ENCODE measurements at places on chromosomes 11 and 22. TPM values are rescaled to one million over a fixed set of nuclear protein-coding genes. Genes with fewer than 3 reads are reported as not detected.

GRCh38 chr22:37982938-37983859, 1.2 kb downstream of the SOX10 start:
- no peak for DNase-seq

GRCh38 chr11:3859373-3859881, 4.0 kb downstream of the STIM1 start:
- DNase-seq: no peak

- DNase-seq: no peak
These were observed 15.0 kb upstream of the LDLRAD3 start for GRCh38 chr11:35928688-35929395.

GRCh38 chr11:104858882-104859775, 39.1 kb downstream of the CASP12 start:
- DNase-seq: no peak

GRCh38 chr11:106309070-106309684, 231.7 kb downstream of the AASDHPPT start:
- no peak for DNase-seq

DNA sequence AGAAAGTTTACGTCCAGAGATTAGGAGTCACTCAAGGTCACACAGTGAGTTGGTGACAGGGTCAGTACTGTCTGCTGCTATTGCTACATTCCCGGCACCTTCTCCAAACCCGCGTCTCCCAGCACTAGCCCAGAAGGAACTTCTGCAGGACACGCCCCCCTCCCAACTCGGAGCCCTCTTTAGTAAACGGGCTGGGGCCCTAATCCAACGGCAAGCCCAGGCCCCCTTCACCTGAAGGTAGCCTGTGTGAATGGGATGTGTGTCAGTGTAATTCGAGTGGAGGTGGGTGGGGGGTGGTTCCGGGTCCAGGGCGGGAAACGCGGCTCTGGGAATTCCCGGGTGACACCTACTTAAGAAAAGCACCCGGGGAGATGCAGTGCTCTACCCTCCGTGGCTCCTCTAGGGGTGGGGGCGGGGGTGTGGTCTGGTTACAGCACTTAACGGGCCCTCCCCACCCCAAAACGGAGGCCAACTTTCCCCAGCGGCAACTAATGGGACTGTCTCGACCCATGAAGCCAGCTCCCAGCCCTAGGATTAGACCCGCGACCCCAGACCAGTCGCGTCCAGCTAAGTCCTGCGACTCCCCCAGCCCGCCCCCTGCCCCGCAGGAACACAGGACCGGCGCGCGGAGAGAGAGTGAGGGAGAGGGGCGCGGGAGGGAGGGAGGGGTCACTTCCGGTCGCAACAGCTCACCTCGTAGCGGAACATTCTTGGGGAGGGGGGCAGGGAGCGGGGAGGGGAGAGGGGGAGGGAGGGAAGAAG, 468 bp downstream of the PATL1 start:
- DNase-seq: peak; percentile 18

- no peak for DNase-seq
These were observed 10.5 kb upstream of the OR10D3 start for GRCh38 chr11:124172599-124172998.

GRCh38 chr11:18081551-18081950, 24.3 kb downstream of the SAAL1 start:
- DNase-seq: no peak

- DNase-seq: no peak
These were observed 22.8 kb downstream of the F2 start for GRCh38 chr11:46741600-46742484.

DNA sequence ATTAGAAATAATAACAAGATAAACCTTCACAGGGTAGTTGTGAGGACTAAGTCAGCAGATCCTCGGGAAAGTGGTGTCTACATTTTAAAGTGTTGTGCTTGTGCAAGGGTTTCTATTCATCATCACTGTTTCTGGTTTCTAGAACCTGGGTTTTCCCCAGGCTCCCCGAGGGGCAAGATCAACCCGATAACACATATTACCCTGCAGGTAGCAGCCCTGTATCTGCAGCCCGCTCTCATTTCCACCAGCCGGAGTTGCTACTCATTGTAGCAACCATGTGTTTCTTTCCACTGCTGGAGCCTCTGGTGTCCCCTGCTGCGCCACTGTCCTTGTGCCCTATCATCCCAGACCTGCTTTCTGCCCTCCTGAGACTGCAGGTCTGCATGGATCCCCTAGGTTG, 67.0 kb downstream of the MIAT start:
- no peak for DNase-seq

DNA sequence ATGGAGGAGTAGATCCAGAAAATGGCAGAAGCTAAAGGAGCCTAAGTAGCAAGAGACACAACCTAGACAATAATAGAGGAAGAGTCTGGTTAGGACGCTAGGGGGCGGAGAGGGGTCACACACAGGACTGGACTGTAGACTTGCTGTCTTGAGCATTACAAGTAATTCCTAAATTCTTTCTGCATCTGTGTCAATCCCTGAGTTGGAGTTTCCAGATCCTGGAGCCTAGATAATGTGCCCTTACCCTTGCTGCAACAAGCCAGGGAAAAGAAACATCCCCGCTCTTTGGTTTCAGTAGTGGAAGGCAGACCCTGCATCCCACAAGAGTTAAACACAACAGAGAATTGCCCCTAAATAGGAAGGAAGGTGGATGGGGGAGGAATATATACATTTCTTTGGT, 14.9 kb upstream of the CCDC73 start:
- DNase-seq: peak; percentile 56

DNA sequence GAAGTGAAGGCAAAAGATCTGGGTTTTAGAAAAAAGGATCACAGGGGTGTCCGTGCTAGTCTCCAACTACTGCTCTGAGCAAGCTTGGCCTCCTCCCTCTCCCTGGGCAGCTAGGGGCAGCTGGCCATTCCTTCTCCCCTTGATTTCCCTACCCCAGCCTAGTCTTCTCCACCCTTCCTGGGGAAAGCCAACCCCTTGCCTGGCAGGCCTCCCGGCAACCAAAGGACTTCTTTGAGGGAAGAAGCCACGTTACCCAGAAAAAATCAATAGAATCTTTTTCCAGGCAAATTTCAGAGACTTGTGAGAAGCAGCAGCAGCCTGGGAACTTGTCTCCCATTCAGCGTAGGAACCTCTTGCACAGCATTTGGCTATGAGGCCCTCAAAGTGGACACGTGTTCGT, 91.5 kb downstream of the MIAT start:
- no peak for DNase-seq

GRCh38 chr11:46599340-46600193, 5.7 kb upstream of the AMBRA1 start:
- no peak for DNase-seq

VWCE gene
- 0.64 TPM for total RNA-seq

IGSF22 gene
- total RNA-seq: not detected

FOLH1 gene
- total RNA-seq: not detected

ANO1 gene
- not detected for total RNA-seq
